Stimulated activated CD4-positive, alpha-beta T cell treated with anti-CD3 and anti-CD28 coated beads, Interleukin-2, amount 100 ng/mL, for 48 hours (primary cell): ENCODE measurements at places on chromosomes 2 and 18.

DNA sequence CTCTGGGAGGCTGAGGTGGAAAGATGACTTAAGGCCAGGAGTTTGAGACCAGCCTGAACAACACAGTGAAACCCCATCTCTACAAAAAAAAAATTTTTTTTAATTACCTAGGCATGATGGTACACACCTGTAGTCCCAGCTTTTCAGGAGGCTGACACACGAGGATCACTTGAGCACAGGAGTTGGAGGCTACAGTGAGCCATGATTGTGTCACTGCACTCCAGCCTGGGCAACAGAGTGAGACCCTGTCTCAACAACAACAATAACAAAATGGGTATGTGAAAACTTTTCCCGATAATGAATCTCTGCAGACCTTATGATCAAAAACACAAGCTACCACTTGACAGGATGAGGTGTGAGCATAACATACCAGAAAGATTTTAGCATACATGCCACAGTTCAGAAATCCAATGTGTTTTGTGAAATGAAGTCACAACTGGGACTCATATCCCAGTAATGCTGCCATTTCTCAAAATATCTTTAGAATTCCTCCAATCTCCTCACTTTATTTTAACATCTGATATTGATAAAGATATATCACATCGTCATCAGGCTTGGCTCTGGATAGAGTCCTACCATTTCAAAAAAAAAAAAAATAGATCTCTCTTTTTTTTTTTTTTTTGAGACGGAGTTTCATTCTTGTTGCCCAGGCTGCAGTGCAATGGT lies 74.0 kb upstream of the PELI1 start:
- no peak for DNase-seq

DNA sequence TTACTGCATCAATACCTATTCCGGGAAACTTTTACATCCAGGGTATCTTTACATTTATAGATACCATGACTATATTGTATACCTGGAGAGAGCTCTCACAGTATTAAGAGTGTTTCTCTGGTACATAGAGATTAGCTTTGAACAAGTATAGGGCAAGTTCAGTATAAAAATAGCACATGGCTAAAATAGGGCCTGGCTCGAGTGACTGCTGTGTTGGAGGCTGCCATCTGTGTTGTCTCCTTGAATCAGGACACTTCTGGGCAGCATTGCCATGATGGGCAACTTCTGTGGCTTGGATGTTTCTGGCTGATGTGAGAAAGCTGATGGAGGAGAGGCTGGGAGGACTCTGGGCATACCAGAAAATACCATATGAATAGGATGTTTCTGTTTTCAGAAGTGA lies 18.7 kb downstream of the ARHGAP28 start:
- DNase-seq = no peak

GRCh38 chr2:241924069-241924908 lies 54.8 kb downstream of the RTP5 start:
- DNase-seq = no peak

DNA sequence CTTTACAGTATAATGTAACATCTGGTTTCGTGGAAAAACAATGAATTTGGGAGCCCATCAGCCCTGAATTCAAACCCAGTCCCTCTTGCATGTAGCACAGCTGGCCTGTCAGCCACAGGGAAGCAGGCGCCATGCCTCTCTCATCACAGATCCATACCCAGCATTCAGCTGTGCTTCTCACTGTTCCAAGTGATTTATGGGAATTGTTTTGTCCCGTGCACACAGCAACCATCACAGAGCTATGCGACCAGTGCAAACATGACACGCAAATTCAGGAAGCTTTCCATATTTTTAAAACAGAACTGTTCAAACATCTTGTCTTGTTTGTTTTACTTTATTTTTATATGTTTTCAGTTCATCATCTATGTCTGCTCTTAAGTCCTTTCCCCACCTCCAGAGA lies 496.1 kb downstream of the EIPR1 start:
- DNase-seq = no peak
